Pancreas (tissue), 10 donors: ENCODE measurements at places on chromosomes 5 and 9.

GRCh38 chr5:19370655-19371386 is 617.2 kb downstream of the CDH18 start:
- peaks cover 5% of the 10 kb centered on the region for H3K4me1 ChIP-seq
- H3K36me3 ChIP-seq = no peaks in the 10 kb centered on the region
- no peak for DNase-seq
- H3K27ac ChIP-seq = no peak overlapping the region
- H3K4me3 ChIP-seq = no peak overlapping the region

DNA sequence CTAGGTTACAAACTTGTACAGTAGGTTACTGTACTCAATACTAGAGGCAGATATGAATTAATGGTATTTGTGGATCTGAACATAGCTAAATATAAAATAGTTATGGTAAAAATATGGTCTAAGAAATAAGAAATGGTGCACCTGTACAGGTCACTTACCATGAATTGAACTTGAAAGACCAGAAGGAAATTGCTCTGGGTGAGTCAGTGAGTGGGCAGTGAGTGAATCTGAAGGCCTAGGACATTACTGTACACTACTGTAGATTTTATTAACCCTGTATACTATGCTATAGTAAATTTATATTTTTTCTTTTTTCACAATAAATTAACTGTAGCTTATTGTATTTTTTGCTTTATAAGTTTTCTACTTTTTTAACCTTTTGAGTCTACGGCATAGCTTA is 1020.4 kb downstream of the CDH18 start:
- no peak overlapping the region for H3K4me3 ChIP-seq
- H3K27me3 ChIP-seq = no peaks in the 10 kb centered on the region
- no peaks in the 10 kb centered on the region for H3K4me1 ChIP-seq
- no peak overlapping the region for H3K27ac ChIP-seq
- no peaks in the 10 kb centered on the region for H3K36me3 ChIP-seq

DNA sequence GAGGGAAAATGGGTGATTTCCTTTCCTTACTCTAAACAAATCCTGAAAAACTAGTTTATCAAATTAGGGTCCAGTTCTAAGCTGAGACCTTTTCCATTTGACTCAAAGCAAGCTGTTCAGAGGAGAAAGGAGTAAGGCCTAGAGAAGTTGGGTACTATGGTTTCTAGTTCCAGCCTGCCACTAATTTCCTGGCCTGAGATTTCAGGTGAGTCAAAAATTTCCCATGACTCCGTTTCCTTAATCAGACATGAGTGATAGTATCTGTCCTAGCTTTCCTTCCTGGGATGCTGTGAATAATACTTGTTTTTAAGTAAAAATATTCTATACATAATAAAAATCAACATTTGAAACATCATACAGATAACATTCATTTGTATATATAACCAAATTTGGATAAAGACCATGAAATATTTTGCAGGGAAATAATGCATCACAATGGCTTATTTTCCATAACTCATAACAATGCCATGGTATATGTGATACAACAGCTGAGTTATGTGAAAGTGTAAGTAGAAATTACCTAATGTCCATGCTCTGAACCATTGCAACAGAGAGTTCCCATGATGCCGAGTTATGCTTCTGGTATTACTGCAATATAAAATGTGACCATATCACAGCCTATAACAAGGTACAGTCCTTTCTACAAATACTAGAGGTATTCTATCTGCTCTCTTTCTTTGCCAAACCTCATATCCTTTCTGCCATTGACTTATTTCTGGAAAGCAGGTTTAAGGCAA is 142.7 kb downstream of the MLLT3 start:
- DNase-seq = no peak
- H3K4me1 ChIP-seq = no peaks in the 10 kb centered on the region
- no peak overlapping the region for H3K4me3 ChIP-seq
- no peaks in the 10 kb centered on the region for H3K36me3 ChIP-seq

GRCh38 chr5:168978015-168978414 is 322.9 kb downstream of the SLIT3 start:
- no peaks in the 10 kb centered on the region for H3K36me3 ChIP-seq
- H3K27me3 ChIP-seq = no peaks in the 10 kb centered on the region
- DNase-seq = no peak
- no peaks in the 10 kb centered on the region for H3K4me1 ChIP-seq

GRCh38 chr5:38468202-38468673 is 88.2 kb downstream of the LIFR start:
- no peaks in the 10 kb centered on the region for H3K27me3 ChIP-seq
- no peak overlapping the region for H3K27ac ChIP-seq
- no peaks in the 10 kb centered on the region for H3K36me3 ChIP-seq
- no peak for DNase-seq
- no peaks in the 10 kb centered on the region for H3K4me1 ChIP-seq
